ENCODE measurements at places on chromosomes 12 and 14.

DNA sequence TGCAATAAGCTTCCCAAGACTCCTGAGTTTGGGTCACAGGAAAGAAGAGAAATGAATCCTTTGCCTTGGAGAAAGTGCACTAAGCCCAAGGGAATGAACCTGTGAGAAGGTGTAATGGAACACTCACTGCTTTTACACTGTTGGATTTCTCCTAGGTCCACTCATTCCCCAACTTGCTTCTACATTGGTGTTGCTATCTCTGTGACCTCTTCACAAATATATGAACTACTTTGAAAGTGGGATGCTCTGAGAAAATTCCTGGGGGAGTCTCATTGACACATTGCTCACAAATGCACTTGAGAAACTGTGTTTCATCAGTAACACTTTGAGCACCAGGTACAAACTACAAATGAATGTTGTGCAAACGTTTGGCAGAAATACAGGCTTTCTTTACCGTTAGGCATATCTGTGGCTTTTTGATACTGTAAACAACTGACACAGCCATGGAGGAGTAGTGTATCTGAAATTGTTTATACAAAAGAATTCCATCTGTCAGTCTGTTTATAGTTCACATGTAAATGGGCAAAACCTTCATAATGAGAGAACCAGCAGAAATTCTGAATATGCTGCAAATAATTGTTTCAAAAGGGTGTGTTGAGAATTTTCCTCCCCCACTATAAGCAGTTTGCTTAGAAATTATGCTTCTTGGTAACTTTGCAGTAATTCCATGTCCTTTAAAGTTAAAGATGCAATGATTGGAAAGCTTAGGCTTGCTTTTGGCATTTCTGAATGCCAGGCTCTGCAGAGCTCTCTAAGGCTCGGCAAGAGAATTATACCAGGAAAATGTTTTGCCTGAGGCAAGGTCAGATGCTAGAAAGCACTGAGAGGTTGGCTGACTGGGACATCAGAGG is 348.5 kb upstream of the DDHD1 start:
- DNase-seq: no peak

DNA sequence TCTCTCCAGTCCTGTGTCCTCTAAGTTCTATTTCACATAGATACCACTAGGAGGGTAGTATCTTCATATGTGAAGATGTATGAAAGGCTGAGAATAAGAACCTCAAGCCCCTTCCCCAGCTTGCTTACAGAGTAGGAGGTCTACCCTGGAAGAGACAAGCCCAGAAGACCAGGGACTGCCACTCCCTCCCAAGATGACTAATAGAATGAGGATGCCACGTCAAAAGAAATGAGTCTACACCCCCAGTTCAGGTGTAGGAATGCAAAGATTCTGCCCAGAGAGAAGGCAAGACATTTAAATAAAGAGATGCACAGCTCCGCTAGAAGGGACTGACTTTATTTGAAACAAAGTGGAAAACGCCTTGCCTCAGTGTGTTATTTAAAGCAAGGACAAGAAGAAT is 1006.0 kb upstream of the USP15 start:
- no peak for DNase-seq

- no peak for DNase-seq
Observed at GRCh38 chr12:42969355-42969754, 379.8 kb upstream of the PRICKLE1 start.

- no peak for DNase-seq
Observed at GRCh38 chr14:40989260-40989659, 617.4 kb upstream of the LRFN5 start.

GRCh38 chr12:94599189-94599588 is 51.2 kb downstream of the TMCC3 start:
- DNase-seq: no peak

- DNase-seq: peak; percentile 63
Observed at GRCh38 chr12:92649511-92650227, 53.1 kb upstream of the PLEKHG7 start.

GRCh38 chr12:3381059-3382047 is 109.7 kb upstream of the PRMT8 start:
- no peak for DNase-seq

DNA sequence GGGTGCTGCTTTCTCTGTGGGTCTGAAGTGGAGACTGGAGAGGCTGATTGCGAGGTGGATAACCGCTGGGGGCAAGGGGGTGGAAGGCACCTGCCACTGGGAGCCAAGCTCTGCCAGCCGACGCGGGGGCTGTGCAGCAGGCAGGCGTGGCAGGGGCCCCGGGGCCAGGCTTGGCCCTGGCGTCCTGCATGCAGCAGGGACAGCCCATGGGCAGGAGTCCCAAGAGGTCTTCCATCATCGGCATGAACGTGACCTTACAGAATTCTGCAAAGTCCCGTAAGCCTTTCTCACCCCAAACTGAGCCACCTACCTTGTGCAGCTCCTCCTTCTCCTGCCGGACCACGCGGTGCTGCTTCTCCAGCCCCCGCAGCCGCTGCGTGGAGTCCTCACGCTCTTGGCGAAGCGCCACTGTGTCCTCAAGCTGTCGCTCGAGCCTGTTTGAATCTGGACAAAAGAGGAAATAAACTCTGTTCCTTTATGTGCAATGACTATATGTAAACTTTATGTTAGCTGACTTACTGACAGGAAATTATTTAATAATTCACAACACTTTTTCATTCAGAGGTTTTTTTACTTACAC is 51.3 kb downstream of the AMN start:
- no peak for DNase-seq

- no peak for DNase-seq
Observed at GRCh38 chr14:93104961-93105360, 10.8 kb downstream of the ITPK1 start.

DNA sequence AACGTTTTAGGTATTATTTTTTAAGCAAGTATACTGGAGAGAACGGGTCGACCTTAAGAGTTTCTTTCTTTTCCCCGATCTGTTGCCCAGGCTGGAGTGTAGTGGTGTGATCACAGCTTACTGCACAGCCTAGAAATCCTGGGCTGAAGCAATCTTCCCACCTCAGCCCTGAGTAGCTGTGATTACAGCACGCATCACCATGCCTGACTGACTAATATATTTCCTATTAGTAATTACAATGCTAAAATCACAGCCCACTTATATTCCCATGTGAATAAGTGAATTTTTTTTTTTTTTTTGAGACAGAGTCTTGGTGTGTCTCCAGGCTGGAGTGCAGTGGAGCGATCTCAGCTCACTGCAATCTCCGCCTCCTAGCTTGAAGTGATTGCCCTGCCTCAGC is 50.4 kb downstream of the DICER1 start:
- no peak for DNase-seq
